Lung (tissue), 17 donors: ENCODE measurements at places on chromosomes 3 and 15.

- no peak for DNase-seq
Measured at GRCh38 chr3:18830087-18830486, 318.2 kb upstream of the KCNH8 start.

DNA sequence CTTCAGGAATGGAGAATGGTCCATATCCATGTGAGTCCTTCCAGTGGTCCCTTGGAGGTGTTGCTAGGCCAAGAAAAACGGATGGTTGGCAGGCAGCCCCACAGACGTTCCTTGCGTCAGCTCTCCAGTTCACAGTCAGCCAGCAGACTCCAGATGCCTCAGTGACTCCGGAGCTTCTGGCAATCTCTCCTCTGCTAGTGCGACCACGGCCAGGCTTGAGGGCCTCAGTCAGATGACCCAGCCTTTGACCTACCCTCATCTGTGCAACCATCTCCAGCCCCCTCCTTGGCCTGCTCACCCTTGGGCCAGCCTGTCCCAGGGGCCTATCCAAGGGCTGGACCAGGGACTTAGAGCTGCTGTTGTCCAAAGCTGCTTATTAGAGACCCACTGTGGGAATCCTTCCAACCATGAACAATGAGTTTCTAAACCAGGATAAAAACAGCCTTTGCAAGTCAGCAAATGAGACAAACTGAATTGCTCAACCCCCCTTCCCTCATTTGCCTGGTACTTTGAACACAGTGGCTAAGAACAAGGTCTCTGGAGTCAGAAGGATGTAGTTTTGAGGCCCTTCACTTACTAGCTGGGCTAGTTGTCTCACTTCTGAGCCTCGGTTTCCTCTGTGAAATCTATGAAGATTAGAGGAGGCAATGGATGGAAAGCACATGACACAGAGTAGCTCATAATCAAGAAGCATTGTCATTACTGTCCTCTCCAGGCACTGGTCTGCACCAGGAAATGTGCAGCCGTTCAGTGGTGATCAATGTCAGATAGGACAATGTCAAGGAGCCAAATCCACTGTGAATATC is 44.8 kb downstream of the ANP32A start:
- peak; percentile 84 for DNase-seq

DNA sequence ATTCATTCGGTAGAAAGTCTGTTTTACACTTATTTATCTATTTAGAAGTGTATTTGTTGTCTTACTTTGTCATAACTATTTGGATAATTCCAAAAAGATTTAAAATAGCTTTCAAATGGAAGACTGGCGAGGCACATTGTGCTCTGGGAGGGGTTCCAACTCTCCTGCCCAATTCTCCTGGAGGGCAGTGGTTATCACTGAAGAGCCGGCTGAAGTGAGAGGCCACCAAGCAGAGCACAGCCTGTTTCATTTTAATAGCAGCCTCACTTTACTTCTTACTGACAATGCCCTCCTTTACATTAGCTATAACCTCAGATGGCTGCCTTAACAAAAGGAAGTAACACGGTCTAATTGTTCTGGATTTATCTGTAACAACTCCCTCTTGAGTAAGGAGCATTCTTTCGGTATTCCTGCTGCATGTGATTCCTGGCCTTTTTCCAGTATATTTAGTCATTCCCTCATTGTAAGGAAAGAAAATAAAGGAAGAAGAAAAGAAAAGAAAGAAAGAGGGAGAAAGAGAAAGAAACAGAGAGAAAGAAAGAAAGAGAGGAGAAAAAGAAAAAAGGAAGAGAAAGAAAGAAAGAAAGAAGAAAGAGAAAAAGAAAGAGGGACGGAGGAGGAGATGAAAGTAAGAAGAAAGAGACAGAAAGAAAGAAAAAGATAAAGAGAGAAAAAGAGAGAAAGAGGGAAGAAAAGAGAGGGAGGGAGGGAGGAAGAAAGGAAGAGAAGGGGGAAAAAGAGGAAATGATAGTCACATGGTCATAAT is 339.8 kb upstream of the WNT5A start:
- peak; percentile 43 for DNase-seq

DNA sequence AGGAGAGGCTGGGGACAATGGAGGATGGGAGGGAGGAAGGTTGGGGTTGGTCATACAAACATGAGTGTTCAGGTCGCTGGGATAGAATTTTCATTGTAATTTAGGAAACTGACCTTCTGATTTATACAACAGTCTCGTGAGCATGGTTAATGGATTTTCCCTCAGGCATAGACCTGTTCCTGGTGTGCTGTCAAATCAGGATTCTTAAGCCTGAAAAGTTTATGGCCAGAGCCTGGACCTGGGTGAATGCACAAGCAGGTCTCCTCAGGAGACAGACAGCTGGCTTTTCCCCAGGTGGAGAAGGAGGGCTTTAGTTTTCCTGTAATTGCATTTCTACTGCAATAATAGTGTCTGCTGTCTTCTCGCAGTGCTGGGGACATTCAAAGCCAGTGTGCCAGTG is 338.0 kb downstream of the SHQ1 start:
- no peak for DNase-seq

GRCh38 chr15:56534728-56535127 is 69.8 kb upstream of the MNS1 start:
- no peak for DNase-seq
